ENCODE measurements at places on chromosomes 2 and 18.

- ATAC-seq = peak; percentile 90
Observed at GRCh38 chr2:186544255-186544675, 45.6 kb upstream of the ITGAV start.

- ATAC-seq = no peak
Observed at GRCh38 chr2:3604207-3604877, 9.4 kb downstream of the COLEC11 start.

- peak; percentile 77 for ATAC-seq
Observed at GRCh38 chr2:240957656-240958365, 40.6 kb upstream of the SNED1 start.

- no peak for ATAC-seq
Observed at GRCh38 chr2:189232759-189233406, 53.3 kb upstream of the COL5A2 start.

- ATAC-seq = peak; percentile 45
Observed at GRCh38 chr2:179235463-179236108, 29.0 kb downstream of the SESTD1 start.

- ATAC-seq = peak; percentile 18
Observed at GRCh38 chr2:218229239-218229638, 12.2 kb downstream of the ARPC2 start.

DNA sequence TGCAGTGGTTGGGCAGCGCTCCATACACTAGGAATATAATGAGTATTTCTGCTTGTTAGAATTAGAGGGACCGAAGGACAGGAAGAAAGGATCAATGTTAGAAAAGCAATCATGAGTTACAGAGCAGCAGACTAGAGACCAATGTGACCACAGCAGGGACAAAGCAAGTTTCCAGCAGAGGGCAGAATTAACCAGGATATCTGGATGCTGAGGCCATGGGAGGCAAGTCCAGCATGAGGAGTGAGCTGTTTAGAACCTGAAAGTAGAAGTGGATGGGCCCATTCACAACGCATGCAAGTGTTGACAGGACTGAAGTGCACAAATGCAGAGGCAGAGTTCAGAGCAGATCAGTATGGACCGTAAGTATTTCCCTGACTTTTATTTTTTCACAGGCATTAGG lies 910.4 kb upstream of the GYPC start:
- peak; percentile 77 for ATAC-seq

DNA sequence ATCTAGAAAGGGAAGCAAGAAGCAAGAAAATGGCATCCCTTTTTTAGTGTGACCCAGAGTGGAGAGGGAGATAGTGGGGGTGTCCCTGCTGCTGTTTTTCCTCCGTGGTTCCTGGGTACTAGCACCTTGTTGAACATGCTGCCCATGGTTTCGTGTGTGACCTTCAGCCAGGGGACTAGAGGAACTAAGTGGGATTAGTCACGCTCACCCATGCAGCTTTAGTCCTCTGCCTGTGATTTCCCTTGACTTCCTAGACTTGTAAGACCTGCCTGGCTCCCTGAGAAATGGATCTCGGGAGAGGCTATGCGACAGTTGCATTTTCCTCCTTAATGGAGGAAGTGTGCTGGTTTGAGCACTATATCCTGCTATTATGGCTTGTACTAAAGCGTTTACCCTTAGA lies 471.4 kb downstream of the DCDC2C start:
- no peak for ATAC-seq

DNA sequence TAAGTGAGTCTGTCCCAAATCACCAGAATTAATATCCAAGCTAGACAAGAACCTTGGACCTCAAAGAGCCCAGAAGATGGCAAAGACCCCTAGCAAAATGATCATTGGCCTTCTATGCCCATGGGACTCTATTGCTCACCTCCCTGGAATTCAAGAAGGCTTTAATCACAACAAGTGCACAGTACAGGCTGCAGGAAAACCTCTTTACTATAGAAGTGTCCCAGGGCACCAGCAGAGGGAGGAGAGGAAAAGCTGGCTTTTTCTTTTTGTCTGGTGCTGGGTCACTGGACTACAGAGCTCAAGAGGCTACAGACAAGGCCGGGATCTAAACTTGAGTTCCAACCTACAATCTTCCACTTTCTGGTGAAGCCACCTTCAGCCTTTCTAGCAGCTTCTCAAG lies 88.3 kb upstream of the PPP1CB start:
- peak; percentile 3 for ATAC-seq

GRCh38 chr2:238784671-238785527 lies 63.0 kb upstream of the TWIST2 start:
- peak; percentile 40 for ATAC-seq

DNA sequence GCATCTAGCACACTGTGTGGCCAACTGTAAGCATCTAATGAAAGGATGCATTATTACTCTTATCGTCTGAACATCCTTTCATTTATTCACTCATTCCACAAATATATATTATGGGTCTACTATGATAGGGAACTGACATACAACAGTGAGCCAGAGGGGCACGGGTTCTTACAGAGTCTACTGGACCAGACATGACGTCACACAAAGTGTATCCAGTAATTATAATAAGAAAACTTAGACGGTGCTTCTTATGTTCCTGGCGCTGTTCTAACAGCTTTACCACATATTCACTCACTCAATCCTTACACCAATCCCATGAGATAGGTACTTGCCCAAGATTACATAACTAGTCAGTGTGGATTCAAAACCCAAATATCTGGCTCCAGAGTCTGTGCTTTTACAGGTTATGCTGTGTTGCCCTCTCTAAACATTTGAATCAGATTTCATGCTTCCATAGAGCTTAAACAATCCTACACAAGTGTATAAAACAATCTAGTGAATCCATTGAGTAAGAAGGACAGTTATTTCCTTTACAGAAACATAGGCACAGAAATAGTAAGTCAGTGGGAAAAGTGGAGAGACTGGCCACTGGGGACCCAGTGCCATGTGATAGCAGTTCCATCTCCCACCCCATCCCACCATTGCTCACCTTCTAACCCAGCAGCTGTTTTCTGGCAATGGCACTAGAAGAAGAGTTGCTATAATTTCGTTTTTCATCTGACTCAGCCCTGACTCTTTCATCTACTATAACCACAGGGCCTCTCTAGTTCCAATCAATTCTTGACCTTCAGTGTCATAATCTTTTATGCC lies 24.2 kb upstream of the ARL5A start:
- no peak for ATAC-seq

- no peak for ATAC-seq
Observed at GRCh38 chr18:48796491-48797205, 154.1 kb downstream of the SMAD7 start.

DNA sequence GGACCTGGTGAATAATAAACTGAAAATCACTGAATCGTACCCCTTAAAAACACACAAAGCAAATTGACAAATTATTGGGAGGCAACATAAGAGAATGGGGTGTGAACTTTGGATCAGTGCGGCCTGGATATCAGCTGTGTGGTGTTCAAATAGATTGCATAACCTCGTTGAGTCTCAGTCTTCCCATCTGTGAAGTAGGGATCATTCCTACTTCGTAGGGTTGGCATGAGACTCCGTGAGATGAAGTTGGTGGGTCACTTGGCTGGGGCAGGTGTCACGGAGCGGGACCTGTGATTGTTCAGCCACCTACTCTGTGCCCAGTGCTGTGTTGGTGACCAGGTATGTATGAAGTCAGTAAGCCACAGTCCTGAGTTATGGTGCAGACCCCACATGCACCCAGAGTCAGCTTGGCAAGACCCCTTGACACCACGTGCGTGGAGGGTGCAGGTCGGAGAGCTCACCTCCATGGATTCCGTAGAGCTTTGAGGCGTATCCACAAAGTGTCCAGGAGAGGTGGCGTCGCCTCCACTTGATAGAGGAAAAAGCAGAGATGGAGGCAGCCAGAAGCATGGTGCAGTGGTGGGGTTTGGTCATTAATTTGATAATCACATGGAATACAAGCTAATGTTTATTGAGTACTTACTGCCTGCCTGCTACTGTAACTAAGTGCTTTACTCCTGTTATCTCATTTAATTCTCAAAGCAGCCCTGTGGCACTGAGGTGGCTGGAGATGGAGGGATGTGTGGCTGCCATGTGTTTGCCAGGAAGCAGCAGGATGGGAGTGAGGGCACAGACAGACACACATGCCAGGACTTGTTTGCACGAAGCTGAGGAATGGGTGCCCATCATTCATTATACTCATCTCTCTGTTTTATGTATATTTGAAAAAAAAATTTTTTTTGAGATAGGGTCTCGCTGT lies 35.8 kb downstream of the HPCAL1 start:
- no peak for ATAC-seq

DNA sequence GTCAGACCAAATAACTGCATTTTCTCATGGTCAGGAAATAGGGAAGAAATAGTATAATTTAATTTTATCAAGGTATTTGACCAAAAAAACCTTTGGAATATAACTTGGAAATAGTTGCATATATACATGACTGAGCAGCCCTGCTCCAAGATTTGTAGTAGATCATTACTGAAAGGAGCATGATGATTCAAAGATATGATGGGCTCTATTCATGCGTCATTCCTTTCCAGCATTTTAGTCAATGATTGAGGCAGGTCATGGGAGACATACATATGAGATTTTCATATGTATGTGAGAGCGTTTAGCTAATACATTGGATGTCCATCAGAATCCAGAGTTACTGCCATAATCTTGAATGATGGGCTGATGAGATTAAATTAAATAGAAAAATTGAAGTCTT lies 74.5 kb downstream of the CAB39 start:
- ATAC-seq = no peak

DNA sequence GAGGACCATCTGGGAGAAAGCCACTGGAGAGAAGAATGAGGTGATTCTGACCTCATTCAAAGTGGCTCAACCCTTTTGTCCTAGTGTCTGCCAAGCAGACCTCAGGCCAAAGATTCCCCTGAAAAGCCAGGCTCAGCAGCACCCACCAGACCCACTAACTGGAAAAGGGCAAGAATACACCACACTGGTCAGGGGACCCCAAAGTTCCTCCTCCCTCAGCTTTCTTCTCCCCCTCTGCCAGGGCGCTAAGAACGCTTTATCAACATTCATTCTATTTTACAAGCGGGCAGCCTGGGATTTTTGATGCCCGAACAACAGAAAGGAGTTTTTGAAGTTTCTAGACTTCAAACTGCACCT lies 7.3 kb downstream of the PAX3 start:
- ATAC-seq = no peak

GRCh38 chr18:6546229-6546628 lies 131.5 kb upstream of the L3MBTL4 start:
- no peak for ATAC-seq

GRCh38 chr2:150907466-150907865 lies 354.2 kb downstream of the RBM43 start:
- ATAC-seq = no peak

GRCh38 chr18:38611036-38611964 lies 1045.7 kb upstream of the CELF4 start:
- ATAC-seq = no peak

DNA sequence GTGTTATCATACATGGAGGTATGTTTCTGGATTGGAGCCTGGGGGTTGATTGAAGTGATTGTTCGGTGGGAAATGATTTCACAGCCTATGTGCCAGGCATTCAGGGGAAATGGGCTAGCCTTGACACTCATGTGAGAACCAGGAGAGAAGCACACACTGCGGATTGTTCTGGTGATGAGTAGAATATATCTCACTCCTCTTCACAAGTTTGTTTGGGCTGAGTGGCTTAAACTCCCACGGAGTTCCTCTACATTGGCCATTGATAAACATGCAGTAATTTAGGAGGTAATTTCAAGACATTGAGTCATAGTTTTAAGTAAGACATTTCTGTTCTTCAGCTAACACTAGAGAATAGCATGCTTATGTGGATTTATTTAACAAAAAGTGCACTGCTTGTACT lies 498.9 kb upstream of the NETO1 start:
- ATAC-seq = no peak

GRCh38 chr2:72041638-72042111 lies 106.0 kb downstream of the CYP26B1 start:
- ATAC-seq = peak; percentile 42

GRCh38 chr2:174945601-174946260 lies 59.5 kb downstream of the CHN1 start:
- no peak for ATAC-seq

DNA sequence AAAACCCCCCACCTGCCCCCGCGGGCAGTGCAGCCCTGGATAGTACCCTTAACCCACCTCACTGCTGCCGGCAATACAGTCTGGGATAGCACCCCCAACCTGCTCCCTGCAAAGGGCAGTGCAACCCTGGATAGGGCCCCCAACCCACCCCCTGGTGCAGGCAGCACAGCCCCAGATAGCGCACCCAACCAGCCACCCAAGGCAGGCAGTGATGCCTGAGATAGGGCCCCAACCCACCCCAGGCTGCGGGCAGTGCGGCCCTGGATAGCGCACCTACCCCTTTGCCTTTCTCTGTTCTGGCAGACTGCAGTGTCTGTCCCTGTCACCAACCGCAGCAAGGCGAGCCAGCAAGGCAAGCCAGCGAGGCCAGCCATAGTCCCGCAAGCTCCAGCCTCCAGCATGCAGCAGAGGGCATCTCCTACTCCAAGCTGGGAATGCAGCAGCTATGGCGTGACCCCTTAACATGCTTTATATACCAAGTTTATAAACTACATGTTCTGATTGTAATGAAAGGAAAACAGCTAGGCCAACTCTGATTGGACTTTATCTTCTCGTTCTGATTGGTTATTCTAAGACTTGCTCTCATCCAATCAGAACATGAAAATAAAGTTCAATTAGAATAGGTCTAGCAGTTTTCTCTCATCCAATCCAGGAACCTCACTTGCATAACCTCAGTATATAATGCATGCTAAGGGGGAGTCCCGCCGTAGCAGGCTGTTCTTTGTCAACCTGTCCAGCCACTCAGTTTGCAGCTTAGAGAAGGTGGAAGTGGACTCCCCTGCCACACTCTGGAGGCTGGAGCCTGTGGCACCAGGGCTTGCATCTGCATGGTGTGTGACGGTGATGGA lies 34.1 kb upstream of the ANKRD62 start:
- ATAC-seq = peak; percentile 80

- no peak for ATAC-seq
Observed at GRCh38 chr2:157427922-157428303, 16.0 kb downstream of the CYTIP start.

- ATAC-seq = no peak
Observed at GRCh38 chr2:121707920-121708361, 28.7 kb downstream of the NIFK start.

- ATAC-seq = no peak
Observed at GRCh38 chr2:201532686-201533304, 81.3 kb downstream of the STRADB start.

DNA sequence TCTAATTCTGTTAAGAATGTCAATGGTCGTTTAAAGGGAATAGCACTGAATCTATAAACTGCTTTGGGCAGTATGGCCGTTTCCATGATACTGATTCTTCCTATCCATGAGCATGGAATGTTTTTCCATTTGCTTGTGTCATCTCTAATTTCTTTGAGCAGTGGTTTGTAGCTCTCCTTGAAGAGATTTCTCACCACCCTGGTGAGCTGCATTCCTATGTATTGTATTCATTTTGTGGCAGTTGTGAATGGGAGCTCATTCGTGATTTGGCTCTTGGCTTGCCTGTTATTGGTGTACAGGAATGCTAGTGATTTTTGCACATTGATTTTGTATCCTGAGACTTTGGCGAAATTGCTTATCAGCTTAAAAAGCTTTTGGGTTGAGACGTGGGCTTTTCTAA lies 38.3 kb upstream of the WDR75 start:
- no peak for ATAC-seq

Data from motor neuron (in vitro differentiated cells).